ENCODE measurements at places on chromosomes 11 and 22. TPM values are rescaled to one million over a fixed set of nuclear protein-coding genes. Genes with fewer than 3 reads are reported as not detected.

DNA sequence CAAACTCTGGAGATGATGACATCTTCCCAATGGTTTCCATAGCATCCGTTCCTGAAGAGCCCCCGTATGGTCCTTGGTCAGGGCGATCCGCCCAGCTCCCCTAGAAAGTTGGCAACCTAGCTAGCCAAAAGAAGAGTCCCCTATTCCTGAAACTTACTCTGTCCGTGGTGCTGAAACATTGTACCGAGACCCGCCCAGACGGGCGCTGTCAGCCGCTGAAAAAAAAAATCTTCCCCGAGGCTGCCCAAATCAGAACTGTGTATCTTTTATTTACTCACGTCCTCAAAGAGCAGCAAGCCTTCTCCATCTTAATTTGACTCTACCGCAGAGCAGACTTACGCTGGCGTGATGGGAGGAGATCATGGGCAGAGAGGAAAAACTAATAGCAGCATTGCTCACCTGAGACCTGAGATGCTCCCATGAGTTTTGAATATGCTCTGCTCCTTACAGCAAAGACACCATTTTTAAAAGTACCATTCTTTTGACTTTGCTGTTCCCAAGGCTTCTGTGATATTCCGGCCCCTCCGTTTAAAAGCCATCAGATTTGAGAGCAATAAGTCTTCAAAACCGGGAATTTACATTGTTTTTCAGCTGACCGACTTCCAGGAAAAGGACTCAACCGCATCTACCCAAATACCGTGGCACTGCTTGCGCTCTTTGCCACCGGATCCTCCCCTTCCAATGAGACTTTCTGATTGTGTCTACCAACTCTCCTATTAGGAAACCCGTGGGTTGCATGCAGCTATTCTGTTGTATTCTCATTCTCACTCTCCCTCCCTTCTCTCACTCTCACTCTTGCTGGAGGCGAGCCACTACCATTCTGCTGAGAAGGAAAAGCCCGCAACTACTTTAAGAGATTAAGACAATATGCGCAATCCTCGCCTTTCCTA is at the start of gene SLC17A6:
SLC17A6 (plus strand) TSS at position 786 of the 890 bp plus-strand sequence. CDS start 153 bp downstream, outside the sequence.
- peak; percentile 10 for DNase-seq

GRCh38 chr22:46000081-46001027 is 23.4 kb upstream of the WNT7B start:
- DNase-seq = no peak

DNA sequence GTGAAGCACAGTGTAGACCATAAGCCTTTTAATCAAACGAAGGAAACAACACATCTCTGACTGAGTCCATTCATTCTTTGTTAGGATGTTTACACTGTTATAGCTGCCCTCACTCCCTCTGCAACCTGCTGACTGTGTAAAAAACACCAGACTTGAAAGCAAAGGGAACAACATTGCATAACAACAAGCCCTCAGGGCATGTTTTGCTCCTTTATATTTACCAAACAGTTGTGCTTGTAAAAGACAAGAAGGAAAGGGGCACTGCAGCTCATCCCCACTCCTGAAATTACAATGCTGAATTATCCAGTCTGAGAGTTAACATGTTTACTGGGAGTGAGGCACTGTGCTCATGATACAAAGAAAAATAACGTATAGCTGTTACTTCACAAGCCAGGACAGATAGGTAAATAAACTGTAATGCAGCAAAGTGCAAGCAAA is 46.4 kb downstream of the RAB30 start:
- DNase-seq = no peak

DNA sequence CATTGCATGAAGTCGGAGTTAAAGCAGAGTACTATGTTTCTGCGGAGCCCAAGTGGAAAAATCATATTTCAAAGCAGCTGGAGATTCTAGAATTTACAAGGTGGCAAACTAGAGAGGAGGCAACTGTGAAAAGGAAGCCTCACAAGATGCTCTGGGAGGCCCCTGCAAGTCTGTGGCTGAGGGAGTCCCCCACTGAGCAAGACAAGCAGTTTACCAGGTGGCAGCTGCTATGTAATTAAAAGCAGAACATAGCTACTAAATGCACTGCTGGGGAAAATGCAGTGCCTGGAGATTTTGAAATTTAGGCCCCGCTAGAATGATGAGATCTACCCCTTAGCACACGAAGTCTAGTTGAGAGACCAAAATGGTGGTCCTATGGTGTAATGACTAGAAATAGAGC is 728.0 kb downstream of the OPCML start:
- DNase-seq = no peak

DNA sequence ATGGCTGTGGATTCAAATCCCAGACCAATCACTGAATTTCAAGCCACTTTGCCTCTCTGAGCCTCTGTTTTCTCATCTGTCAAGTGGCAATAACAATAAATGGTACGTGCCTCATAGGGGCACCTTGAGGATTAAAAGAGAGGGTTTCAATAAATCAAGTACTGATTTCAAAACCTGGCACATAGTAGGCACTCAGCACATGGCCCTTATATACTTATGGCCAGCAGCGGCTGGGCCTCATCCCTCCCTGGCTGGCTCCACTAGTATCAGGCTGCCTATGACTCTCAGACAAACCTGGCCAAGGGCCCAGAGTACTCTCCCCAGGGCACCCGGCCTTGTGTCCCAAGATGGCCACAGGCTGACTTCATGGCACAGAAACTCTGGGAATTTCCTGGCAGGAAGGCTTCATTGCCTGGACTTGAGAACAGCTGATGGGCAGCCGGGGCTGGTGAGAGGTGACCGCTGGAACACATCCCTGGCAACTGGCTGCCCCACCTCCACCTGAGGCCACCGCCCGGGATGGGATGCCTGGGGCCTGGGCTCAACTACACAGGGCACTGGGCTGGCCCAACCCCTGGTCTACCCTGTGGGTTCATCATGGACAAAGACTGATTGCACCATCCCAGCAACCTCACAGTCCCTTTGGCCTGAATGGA is 3.4 kb downstream of the FADS3 start:
- peak; percentile 92 for DNase-seq

The VEGFB gene
- 52.9 TPM for total RNA-seq

The KCTD17 gene
- 6.1 TPM for total RNA-seq

DNA sequence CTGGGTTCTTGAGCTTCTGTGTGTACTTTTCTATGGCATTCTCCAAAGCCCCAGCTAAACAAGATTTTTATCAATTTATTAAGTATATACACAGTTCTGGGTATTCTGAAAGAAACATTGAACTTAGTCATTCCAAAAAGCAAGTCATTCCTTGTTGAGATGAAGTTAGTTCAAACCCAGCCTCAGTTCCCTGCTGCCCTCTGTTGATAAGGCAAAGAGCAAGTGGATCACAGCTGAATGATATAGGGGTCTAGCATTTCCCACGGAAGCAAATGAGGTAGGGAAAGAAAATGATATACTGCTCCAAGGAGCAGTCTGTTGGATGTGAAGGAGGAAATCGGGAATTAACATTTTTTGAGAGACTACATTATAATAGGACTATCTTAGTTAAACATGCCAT is 841.8 kb upstream of the TENM4 start:
- DNase-seq = no peak

The CATSPER1 gene
- not detected for total RNA-seq

DNA sequence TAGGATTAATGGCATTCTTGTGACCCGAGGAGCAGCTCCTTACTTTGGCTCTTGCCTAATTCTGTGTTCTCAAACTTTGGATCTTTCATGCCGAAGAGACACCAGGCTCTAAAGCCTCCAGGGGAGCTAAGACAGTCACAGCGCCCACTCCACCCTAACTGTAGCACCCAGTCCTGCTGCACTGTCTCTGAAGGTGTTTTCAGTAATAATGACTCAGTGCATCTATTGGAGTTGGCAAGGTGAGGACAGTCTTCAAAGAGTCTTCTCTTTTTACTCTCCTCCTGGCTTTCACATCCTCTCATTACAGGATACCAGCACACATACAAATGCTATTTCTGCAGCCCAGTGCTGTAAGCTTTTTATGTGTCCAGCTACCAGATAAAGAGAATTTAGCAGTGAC is 69.4 kb downstream of the PPFIBP2 start:
- no peak for DNase-seq

DNA sequence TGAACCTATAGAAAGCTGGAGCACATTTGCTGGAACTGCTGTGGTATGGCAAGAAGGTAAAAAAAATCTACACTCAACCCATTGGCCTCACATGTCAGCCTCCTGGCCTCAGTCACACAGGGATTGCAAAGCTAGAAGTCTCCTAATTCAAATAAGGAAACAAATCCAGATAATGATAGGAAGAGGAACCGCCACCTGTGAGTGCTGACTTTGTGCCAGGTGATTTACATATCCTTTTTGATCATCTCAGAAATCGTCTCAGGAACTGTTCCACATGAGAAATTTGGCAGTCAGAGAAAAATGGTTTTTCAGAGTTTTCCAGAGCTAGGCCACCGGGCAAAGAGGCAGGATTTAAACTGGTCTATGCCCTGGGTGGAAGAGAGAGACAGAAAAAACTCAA is 986 bp downstream of the NLRP10 start:
- no peak for DNase-seq
